Pericardium fibroblast (primary cell): ENCODE measurements at places on chromosomes 4 and X. TPM values are rescaled to one million over a fixed set of nuclear protein-coding genes. Genes with fewer than 3 reads are reported as not detected.

The MAP7D2 gene
- 0.09 and 0.35 TPM in 2 replicates for total RNA-seq

The SUPT20HL2 gene
- not detected in 2 replicates for total RNA-seq

The APEX2 gene
- 9.8 and 11.9 TPM in 2 replicates for total RNA-seq

The STBD1 gene
- 0.94 and 4.6 TPM in 2 replicates for total RNA-seq

The QRFPR gene
- not detected in 2 replicates for total RNA-seq

The KLHL13 gene
- total RNA-seq = 1.1 and 1.5 TPM in 2 replicates

The AREG gene
- 0.51 and 1.1 TPM in 2 replicates for total RNA-seq

The SH3RF1 gene
- total RNA-seq = 8.9 and 10.0 TPM in 2 replicates

The SCD5 gene
- 13.9 and 16.8 TPM in 2 replicates for total RNA-seq

The CYBB gene
- total RNA-seq = 0.12 TPM in 1 of 2 replicates, not detected in the other

The ZIC3 gene
- not detected in 2 replicates for total RNA-seq

The CENPVL1 gene
- not detected in 2 replicates for total RNA-seq

The CACNA1F gene
- not detected in 2 replicates for total RNA-seq

The TCEAL6 gene
- total RNA-seq = not detected in 2 replicates

The SPANXD gene
- not detected in 2 replicates for total RNA-seq

The APOOL gene
- 5.3 and 9.4 TPM in 2 replicates for total RNA-seq

The XPNPEP2 gene
- 5.7 and 13.9 TPM in 2 replicates for total RNA-seq

The YY2 gene
- 0.70 and 1.8 TPM in 2 replicates for total RNA-seq

The SSX7 gene
- total RNA-seq = not detected in 2 replicates

The VEGFD gene
- 0.58 and 6.6 TPM in 2 replicates for total RNA-seq

The CCNI gene
- 106 and 193 TPM in 2 replicates for total RNA-seq

The RASGEF1B gene
- total RNA-seq = 1.1 TPM in 1 of 2 replicates, not detected in the other

The UGT8 gene
- total RNA-seq = not detected in 2 replicates

The SHISA3 gene
- total RNA-seq = 2.3 and 3.7 TPM in 2 replicates

The SHROOM4 gene
- total RNA-seq = 1.4 and 3.1 TPM in 2 replicates

The IL21 gene
- total RNA-seq = not detected in 2 replicates

The DUX4 gene
- not detected in 2 replicates for total RNA-seq

The LRCH2 gene
- 2.4 and 3.0 TPM in 2 replicates for total RNA-seq

The GPR143 gene
- 0.26 and 2.0 TPM in 2 replicates for total RNA-seq

The SHROOM3 gene
- total RNA-seq = 0.60 and 7.7 TPM in 2 replicates

The FUNDC2 gene
- 66.5 and 73.3 TPM in 2 replicates for total RNA-seq

The RNF150 gene
- total RNA-seq = 9.0 and 10.3 TPM in 2 replicates

The SHOX gene
- total RNA-seq = not detected in 2 replicates

The CCKAR gene
- total RNA-seq = not detected in 2 replicates

The STOX2 gene
- total RNA-seq = 0.23 and 0.26 TPM in 2 replicates

The GALNTL6 gene
- total RNA-seq = not detected in 2 replicates

The AFP gene
- 0.26 and 0.58 TPM in 2 replicates for total RNA-seq

The MAGEA9B gene
- total RNA-seq = not detected in 2 replicates

The ADH1A gene
- not detected in 2 replicates for total RNA-seq

The DCAF8L2 gene
- total RNA-seq = not detected in 2 replicates

The CXCR3 gene
- not detected in 2 replicates for total RNA-seq

The PF4V1 gene
- 0.94 TPM in 1 of 2 replicates, not detected in the other for total RNA-seq

The KIF4A gene
- total RNA-seq = 0.35 and 1.5 TPM in 2 replicates

The FAM200B gene
- total RNA-seq = 24.9 and 45.1 TPM in 2 replicates

The NEUROG2 gene
- total RNA-seq = not detected in 2 replicates

The ANKRD37 gene
- total RNA-seq = 13.4 and 14.4 TPM in 2 replicates

The EVC2 gene
- 9.7 and 9.8 TPM in 2 replicates for total RNA-seq

The C4orf36 gene
- total RNA-seq = not detected in 2 replicates

The UGT2B10 gene
- total RNA-seq = not detected in 2 replicates

The FGF13 gene
- total RNA-seq = 0.35 and 2.0 TPM in 2 replicates

The DMP1 gene
- total RNA-seq = not detected in 2 replicates

The BRS3 gene
- not detected in 2 replicates for total RNA-seq

The SMC1A gene
- total RNA-seq = 10.3 and 18.6 TPM in 2 replicates

The SPANXN3 gene
- total RNA-seq = not detected in 2 replicates

The TAPT1 gene
- total RNA-seq = 12.9 and 14.5 TPM in 2 replicates
